ENCODE measurements at places on chromosomes 2 and 18. TPM values are rescaled to one million over a fixed set of nuclear protein-coding genes. Genes with fewer than 3 reads are reported as not detected.

GRCh38 chr2:69053416-69053965, 40.5 kb downstream of the ANTXR1 start:
- no peak for DNase-seq

- no peak for DNase-seq
These were observed 3.2 kb downstream of the RAB3GAP1 start for GRCh38 chr2:135055182-135055786.

DNA sequence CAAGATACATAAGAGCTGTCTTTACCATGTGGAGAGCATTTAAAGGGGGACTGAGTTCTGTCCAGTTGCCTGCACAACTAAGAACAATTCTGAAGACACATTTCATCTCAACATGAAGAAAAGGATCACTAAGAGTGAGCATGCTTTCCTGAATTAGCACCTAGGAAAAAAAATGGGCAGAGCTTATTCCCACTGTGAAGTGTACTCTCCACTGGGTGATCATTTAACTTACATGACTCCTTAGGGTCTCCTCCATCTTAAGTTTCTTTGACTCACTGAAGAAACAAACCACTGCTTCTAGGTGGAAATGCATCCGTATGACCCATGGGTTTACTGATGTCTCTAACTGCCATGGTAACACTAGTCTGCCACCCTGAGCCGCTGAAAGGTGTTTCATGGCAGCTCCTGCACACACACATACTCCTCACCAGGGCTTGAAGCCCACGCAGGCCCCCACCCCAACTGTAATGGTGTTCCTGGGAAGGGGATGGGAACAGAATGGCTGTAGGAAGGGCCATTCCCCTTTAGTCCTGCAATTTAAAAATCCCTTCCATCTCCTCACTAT, 27.1 kb downstream of the HDLBP start:
- DNase-seq, result no peak

DNA sequence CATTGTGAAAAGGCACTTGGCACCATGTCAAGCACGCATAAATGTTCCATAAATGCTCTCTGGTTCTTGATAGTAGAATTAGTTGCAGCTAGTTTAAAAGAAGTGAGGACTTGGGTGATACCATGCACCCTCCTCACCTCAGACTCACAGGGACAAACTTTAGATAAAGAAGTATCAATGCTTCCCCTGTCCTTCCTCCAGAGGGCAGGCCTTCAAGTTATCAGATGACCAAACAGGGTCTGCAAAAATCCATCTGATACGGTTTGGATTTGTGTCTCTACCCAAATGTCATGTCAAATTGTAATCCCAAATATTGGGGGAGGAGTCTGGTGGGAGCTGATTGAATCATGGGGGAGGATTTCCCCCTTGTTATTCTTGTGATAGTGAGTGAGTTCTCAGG, 54.1 kb downstream of the C1QL2 start:
- no peak for DNase-seq

DNA sequence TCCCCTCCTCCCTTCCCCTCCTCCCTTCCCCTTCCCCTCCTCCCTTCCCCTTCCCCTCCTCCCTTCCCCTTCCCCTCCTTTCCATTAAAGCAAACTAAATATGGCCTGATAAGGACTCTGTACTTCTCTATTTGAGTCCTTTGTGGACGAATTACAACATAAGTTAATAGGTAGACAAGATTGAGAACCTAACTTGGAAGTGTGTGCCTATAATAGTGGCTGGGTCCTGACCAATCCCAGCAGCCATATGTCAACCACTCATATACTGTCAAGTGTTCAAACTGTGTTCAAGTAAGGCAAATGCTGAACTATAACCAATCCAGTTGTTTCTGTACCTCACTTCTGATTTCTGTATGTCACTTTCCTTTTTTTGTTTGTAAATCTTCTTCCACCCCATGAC, 97.1 kb upstream of the RBMS1 start:
- DNase-seq, result no peak

DNA sequence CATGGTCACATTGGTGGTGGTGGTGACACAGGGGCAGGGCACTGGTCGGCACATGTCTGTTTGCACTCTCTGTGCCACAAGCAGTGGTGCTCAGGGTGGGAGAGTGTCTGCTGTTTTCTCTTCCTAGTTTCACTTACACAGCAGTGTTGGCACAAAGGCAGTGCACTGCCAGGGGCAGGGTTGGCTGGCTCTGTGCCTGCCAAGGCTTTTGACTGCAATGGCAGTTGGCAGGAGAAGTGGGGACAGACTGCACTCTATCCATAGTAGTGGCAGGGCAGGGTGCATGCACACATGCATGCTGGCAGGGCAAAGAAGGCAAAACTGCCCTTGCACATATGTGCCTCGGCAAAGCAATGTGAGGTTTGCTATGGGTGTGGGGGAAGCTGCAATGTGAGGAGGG, 635.9 kb downstream of the SUCLG1 start:
- DNase-seq, result no peak

GRCh38 chr2:64106481-64106880, 37.7 kb downstream of the PELI1 start:
- DNase-seq, result no peak

DNA sequence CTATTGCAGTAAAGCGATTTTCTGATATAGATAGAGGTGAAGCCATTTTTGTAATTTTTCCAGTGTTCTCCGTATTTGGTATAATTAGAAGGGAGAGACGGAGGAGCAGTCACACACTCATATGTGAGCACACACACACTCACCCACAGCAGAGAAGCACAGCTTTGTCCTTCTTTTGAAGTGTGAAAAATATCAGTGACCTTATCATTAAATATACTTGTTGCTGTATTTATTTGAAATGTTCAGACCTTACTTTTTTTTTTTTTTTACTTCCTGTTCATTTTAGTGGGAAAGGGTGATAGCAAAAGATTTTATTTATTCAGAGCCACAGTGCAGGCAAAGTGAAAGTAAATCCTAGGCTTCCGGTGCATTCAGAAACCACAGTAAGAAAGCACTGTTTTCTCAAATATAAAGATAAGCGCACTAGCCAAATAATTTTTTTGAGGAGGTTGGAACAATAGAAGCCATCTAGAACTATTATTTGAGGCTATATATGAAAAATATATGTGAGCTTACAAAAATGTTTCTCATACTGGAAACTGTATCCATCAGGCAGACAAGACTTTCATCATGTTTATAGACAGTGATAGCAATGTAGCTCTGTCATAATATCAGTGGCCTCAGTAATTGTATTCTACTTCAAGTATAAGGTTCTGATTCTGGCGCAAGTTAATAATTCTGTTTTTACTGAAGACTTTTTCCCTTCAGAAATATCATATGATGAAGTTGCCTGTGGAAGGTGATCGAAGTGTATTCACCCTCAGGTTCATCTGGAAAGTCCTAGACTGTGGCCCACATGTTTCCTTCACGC, 37.2 kb downstream of the TSHZ1 start:
- DNase-seq, result no peak

GRCh38 chr18:22311301-22311700, 106.4 kb downstream of the CTAGE1 start:
- no peak for DNase-seq

DNA sequence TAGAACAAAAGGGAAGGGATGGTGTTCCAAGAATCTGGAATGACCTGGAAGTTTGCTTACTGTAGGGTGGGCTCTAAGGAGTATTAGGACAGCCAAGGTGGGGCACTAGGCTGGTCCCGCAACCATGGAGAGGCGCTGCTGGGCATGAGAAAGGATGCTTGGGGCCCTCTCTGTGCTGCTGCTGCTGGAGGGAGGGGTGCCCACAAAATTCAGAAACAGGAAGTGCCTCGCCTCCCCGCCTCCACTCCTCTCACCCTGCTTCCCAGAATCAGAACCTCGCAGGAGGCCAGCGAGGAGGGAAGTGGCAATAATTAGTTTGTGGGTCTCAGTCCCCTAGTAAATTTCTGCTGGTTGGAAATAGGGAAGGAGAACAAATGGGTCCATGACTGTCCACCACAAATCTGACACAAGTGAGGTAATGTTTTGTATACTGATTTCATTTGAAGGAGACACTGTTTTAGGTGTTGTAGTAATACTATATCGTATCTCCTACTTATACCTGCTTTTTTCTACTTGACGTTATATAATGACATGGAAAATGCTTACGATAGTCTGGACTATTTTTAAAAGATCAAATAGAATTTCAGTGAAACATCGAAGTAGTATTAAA, 7.9 kb upstream of the PDCL3 start:
- no peak for DNase-seq

DNA sequence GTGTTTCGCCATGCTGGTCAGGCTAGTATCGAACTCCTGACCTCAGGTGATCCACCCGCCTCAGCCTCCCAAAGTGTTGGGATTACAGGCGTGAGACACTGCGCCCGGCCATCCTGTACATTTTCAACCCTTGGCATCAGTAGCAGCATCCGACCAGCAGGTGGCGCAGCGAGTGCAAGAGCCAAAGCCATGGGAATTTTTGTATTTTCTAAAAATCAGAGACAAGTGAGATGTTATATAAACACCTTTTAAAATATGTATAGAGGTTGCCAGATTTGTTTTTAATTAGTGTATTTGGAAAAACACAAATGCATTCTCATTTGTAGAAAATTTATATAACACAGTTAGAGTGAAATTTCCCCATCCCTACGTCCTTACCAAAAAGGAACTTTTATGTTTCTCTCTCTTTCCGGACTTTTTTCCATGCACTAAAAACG, 36.8 kb downstream of the MOGAT1 start:
- peak; percentile 89 for DNase-seq

DNA sequence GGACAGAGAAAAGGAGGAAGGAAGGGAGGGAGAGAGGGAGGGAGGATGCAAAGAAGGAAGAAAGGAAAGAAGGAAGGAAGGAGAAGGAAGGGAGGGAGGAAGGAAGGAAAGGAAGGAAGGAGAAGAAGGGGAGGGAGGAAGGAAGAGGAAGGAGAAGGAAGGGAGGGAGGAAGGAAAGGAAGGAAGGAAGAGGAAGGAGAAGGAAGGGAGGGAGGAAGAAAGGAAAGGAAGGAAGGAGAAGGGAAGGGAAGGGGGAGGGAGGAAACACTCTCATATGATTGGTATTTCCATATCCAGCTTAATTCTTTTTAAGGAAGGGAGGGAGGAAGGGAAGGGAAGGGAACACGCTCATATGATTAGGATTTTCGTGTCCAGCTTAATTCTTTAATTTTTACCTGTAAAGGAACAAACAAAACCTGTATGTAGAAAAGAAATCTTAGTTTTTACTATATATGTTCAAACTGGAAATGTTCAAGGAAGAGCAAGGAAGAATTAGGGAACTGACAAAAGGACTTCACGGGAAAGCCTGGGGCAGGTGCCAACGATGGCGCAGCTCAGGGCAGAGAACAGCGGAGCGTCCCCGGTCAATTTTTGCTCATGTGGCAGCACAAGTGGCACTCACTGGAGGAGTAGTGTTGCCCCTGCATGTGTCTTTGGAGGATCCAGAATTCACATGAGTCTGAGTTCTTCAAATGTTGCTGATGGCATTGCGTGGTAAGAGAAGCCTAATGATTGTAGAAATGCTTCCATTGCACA, 228.6 kb downstream of the ZNF516 start:
- no peak for DNase-seq

DNA sequence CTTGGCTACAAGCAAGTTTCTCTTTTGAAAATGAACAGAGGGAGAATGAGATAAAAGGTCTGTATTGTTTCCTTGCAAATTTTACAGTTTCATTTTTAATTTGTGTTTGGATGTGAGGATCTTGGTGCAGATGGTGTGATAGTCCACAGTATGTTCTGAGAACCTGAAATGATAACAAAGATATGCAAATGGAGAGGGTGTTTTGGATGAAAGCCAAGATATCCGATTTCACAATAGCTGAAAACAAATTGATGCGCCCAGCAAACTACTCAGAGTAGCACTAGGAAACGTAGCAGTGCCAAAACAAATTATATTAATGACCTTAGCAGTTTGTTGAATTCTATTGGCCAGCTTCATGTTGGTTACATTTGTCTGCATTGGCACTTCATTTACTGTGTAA, 683.5 kb downstream of the TMEM182 start:
- DNase-seq, result no peak

GRCh38 chr2:145110668-145111356, 590.9 kb upstream of the ZEB2 start:
- DNase-seq, result no peak

DNA sequence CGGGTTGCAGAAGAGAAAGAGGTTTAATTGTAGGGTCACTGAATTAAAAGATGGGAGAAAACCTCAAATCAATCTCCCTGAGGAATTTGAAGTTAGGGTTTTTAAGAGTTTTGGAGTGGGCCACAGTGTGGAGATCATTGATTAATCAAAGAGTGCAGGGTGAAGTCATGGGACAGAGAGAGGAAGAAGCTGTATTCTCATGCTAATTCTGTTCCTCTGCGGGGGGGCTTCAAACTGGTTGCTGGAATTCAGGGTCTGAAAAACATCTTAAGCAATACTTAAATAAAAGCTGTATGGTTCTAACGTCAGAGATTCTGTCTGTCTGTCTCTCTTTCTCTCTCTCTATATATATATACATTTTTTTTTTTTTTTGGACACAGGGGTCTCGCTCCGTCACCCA, 169.8 kb upstream of the SPATS2L start:
- DNase-seq, result no peak

- DNase-seq, result no peak
These were observed 16.4 kb upstream of the THADA start for GRCh38 chr2:43611987-43612894.

GRCh38 chr2:231780123-231780908, 766 bp downstream of the PDE6D start:
- no peak for DNase-seq

DNA sequence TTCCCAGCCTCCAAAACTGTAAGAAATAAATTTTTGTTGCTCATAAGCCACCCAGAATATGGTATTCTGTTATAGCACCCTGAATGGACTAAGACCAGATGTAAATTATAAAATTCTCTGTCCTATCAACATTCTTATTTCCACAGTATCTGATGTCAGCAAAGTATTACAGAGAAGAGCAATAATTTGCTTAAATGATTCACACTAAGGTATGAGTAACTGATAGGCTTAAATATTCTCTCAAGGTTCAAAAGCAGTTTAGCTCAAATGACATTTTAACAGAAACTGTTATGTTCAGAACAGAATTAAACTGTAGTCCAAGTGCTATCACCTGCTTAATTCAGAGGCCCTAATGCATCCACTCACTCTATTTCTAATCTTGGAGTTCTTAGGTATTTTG, 12.8 kb downstream of the SESTD1 start:
- no peak for DNase-seq

DNA sequence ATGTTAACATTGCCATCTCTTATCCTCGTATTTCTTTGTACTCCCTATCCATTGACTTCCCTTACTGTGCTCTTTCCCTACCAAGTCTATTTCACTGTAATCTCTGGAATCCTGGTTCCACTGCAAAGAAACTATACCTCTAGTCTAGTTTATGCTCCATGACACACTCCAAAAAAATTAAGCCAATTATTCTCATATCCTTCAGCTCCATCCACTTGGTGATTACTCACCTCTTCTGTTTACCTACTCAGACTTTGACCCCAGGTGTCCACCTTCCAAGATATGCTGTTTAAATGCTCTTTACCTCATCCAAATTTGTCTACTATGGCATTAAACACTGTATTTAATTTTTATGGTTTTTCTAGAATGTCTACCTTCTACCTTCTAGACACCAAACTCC, 137.9 kb downstream of the ATAD2B start:
- no peak for DNase-seq

GRCh38 chr2:47541848-47542450, 139.0 kb downstream of the MSH2 start:
- DNase-seq, result no peak

EGR4 gene
- not detected for total RNA-seq

SERPINB13 gene
- total RNA-seq, result not detected

CTAGE1 gene
- total RNA-seq, result 0.13 TPM

MRPL33 gene
- 258 TPM for total RNA-seq

ADAM23 gene
- total RNA-seq, result 78.7 TPM

TUBB8B gene
- not detected for total RNA-seq

MYO7B gene
- total RNA-seq, result 0.78 TPM

ASXL3 gene
- 6.1 TPM for total RNA-seq

CRACDL gene
- total RNA-seq, result 3.3 TPM
